ENCODE measurements at places on chromosomes 7 and 10.

DNA sequence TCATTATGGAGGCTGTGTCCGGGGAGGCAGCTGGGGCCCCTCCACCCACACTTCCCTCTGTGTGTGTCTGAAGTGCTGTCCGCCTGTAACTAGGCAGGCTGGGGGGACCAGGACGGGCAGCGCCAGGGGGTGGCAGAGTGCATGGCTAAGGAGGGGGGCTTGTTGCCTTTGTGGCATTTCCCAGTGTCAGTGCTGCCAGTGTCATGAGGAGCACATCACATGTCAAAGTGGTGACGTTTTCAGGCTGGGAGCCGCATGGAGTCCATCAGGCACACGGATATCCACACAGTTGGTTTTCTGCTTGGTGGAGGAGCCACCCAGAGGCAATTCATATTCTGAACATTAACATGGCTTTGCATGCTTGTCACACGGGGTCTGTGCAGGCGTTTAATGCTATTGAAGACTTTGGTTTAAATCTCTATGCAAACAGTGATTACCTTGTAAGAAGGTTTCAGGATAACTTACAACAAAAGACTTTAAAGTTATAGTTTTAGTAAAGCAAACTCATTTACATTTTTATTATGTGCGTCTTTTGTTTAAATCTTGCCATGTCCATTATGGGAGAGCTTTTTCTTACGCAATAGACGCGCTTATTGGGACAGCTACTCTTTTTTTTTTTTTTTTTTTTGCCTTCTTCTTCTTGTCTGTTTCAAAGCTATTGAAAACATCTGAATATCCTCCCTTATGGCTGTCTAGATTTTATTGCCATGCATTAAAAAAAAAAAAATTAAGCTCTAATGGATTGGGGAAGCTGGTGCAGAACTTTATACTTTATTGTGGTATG is 52.9 kb downstream of the C10orf67 start:
- no peak for DNase-seq

DNA sequence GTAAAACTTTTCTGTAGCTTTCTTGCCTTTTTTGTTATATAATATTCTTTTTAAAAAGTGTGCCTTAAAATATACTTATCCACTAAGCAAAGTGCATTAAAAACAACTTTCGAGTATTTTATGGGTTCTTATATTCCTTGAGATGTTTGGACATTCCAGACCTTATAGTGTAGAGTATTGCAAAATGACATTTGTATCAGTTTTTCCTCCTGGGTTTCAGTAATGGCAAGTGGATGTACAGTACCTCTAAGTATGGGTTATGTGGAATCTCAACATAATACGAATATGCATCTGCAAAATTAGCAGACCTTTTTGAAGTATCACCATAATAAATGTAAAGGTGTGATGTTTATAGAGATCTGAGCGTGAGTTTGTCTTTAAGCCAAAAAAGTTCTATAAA is 2.7 kb downstream of the CDK13 start:
- no peak for DNase-seq

DNA sequence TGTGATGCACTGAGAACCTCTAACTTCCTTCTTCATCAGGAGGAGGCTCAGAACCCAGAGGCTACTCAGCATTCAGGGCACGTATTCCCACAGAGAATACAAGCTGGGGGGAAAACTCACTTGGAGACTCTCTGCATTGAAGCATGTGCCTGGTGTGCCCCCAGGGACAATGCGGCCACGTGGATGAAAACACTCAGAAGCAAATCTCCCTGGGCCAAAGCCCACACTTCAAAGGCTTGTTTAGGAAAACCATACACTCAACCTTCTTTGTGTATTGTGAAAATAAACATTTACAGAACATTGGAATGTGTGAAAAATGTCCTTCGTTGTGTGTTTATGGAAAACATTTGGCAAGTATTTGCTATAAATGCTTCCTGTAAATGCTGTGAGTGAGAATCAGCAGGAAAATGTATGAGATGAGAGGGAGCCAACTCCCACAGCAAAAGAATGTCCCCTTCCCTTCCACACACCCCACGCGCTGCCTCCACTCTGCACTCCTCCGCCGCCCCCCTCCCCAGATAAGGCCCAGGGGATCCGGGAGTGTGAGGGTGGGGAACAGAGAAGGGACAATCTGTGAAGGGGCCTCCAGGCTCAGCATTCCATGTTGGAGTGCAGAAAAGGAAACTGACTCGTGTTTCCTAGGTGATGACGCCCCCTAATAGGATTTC is 339.5 kb downstream of the ELMO1 start:
- DNase-seq: no peak

DNA sequence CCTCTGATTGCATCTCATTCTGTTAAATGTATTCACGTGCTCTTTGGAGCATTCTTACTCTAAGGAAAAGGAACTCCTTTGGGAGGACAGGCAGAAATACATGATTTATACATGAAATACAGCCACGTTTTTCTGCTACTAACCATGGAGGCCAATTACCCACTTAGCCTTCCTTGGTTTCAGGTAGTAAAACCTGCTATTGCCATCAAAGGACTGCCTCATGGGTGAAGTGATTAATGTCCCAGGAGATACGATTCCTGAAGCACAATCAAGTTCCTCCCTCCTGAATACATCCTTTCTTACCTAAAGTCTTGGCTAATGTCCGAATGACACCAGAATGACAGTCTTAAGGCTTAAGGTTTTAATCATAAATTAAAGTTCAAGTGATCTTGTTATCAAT is 58.5 kb upstream of the PIK3CG start:
- DNase-seq: no peak

DNA sequence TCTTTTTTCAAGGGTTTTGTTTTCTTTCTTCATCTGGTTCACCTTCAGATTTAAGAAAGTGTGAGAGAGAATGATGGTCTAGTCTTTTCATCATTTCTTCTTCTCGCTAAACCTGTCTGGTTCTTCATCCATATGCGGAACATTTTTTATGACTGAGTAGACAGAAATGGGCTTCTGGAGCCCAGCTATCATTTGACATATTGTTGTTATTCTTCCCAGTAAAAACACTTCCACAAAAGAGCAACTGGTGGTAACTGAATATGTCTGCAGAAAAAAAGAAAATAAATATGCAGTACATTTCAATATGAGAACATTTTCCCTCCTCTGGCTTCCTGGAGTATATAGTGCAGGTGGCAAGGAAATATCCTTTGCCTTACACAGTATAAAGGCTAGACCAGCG is 209.5 kb downstream of the JCAD start:
- no peak for DNase-seq

DNA sequence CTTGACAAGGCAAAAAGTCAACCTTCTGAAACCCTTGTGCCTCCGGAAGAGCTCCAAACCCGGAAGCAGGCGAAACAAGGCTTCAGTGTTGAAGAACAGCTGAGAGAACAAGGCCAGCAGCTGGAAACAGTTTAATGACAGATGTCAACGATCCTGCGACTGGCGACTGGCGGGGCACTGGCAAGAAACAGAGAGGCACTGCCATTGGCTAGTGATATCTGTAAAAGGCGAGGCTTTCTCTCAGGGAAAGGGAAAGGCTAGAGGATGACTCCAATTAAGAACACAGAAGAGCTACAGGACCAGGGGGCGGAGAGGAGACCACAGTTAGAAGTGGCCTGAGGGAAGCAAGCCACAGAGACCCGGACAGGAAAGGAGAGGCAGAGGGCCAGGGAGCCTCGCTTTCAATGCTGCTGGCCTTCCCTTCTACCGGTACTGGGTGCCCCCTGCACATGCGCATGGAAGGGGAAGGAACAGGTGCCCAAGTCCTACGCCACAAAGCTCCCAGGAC is 19.4 kb downstream of the ITGB1 start:
- no peak for DNase-seq

DNA sequence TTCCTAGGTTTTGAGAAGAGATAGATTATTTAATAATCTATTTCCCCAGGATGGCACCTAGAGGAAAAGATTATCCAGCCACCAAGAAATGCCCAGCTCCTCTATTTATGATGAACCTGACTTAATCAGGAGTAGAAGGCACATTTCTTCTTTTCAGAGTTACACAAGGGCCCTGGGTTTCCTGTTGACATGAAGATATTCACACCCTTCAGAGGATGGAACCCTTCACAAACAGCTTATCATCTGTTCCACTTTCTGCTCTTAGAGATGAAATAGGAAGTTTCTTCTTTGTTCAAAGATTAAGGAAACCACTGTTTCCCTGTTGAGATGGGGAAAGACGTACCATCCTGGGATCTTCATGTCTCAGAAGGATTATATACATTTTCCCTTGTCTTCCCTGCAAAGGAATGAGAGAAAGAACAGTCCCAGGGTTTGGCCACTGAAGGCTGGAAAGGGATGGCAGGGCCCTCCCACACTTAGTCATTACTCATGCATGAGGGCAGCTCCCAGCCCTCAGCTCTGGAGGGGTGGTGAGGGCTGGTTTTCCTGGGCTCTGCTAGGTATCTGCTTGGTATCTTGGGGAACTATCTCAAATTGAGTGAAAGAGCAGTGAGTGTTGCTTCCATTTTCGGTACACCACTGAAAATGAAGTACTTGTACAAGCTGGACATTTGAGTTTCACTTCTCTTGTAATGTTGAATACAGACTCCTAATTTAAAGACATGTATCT is 64.0 kb downstream of the MTPAP start:
- no peak for DNase-seq

GRCh38 chr7:100632951-100633717 is 8.2 kb downstream of the TFR2 start:
- no peak for DNase-seq

Measured in kidney capillary endothelial cell (primary cell).